ENCODE measurements at places on chromosomes 7 and 10.

GRCh38 chr7:149769915-149770314 is 3.5 kb downstream of the ZNF467 start:
- H3K27ac ChIP-seq = no peak overlapping the region
- peaks cover 18% of the 10 kb centered on the region for H3K27me3 ChIP-seq
- H3K36me3 ChIP-seq = no peaks in the 10 kb centered on the region
- H3K4me1 ChIP-seq = peaks cover 6% of the 10 kb centered on the region
- no peak for DNase-seq
- no peak overlapping the region for H3K4me3 ChIP-seq

DNA sequence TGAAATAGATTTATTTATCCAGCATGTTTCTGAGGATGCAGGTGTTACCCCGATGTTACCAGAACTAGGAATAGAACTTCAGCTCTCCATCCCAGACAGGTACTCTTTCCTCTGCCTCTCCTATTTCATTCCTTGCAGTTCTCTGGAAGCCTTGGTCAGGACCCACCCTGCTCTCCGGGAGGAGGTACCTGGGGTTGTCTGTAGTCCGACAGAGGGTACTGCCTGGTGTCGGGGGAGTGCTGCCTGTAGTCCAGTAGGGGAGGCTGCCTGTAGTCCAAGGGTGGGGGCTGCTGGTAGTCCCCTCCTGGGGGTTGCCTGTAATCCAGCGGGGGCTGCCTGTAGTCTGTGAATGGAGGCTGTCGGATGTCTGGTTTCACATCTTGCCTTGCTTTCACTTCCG is 328.4 kb downstream of the PHTF2 start:
- no peak for DNase-seq
- peaks cover 3% of the 10 kb centered on the region for H3K27me3 ChIP-seq
- no peaks in the 10 kb centered on the region for H3K36me3 ChIP-seq
- H3K4me1 ChIP-seq = no peaks in the 10 kb centered on the region

DNA sequence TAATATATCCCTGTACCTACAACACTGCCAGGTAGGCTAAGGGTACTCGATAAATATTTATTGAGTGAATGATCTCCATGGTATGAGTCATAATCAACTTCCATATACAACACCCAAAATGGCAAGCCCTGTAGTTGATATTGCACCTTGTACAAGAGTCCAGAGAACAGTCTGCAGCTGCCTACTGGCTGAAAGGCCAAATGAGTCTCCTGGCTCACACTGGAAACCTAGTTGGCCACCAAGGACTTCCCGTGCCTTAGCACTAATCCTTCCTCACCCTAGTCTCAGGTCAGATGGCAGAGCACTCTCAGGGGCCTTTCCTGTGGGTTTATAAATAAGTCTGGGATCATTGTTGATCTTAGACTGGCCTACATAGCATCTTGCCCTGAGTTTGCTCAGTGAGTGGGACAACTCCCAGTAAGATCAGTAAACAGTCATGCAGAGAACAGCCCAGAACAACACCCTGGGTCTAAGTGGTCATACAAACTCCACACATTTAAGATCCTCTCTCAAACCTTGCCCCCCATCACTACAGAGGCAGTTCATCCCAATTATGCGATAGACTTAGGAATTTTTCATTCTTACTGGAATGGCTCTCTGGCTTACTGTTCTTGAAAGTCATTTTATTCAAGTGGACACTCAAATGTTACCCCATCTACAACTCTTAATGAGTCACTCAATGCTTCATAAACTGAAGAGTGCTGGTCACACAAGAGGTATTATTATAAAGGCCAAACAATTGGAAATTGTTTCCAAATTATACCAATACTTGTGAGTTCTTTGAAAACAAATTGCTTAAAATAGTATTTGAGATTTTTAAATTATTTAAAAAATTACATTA is 14.7 kb upstream of the SLC16A9 start:
- peaks cover 14% of the 10 kb centered on the region for H3K27me3 ChIP-seq
- H3K36me3 ChIP-seq = no peaks in the 10 kb centered on the region
- H3K4me3 ChIP-seq = no peak overlapping the region
- DNase-seq = no peak
- H3K27ac ChIP-seq = no peak overlapping the region
- no peaks in the 10 kb centered on the region for H3K4me1 ChIP-seq

DNA sequence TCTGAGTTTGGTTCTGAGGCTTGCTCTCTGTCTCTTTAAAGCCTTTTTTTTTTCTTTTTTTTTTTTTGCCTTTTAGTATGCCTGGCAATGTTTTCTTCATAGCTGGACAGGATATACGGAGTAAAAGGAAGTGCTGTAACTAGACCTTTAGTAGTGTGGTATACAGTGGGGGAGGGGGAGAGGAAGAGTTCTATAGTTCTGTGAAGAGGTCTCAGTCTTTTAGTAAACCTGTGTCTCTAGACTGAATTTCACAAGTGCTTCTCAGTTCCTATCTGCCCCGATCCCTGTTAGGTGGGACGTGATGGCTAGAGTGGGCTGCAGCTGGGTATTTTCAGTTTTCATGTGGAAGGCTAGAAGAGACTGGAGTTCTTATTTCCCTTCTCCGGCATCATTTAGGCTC is 3.1 kb upstream of the ABCC2 start:
- no peaks in the 10 kb centered on the region for H3K27me3 ChIP-seq
- no peak overlapping the region for H3K4me3 ChIP-seq
- H3K36me3 ChIP-seq = no peaks in the 10 kb centered on the region
- H3K27ac ChIP-seq = no peak overlapping the region
- H3K4me1 ChIP-seq = peaks cover 6% of the 10 kb centered on the region
- no peak for DNase-seq

DNA sequence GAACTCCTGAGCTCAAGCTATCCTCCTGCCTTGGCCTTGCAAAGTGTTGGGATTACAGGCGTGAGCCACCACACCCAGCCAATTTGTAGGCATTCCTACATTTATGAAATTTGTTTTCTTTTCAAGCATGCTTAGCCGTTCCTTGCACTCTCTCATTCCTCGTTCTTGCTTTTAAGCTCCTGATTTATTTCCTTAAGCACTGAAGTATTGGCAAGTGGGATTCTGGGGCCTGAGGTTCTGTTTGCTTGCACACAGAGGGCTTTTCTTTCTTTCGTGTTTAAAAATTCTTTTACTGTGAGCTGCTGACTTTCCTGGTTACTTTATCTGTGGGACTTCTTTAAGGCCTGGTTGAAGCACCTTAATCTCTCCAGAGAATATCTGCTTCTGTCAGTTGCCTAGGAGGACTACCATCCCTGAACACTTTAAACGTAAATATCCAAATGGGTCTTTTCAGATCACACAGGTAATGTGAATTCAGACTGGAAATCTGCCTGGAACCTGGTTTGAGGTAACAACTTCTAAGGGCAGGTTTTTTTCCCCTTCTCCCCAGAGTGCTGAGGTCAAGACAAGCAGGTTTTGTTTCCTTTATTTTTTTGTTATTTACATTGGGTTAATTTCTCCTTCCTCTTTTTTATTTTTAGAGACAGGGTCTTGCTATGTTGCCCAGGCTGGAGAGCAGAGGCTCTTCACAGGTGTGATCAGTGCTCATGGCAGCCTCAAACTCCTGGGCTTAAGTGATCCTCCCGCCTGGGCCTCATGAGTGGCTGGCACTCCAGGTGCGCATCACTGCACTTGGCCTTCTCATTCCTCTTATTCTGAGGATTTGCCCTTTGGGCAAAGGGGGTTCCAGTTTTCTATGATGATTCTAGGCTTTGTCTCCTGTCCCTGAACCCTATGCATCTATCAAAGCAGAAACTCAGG is 102.9 kb downstream of the PFKFB3 start:
- H3K36me3 ChIP-seq = peaks cover 22% of the 10 kb centered on the region
- no peaks in the 10 kb centered on the region for H3K27me3 ChIP-seq
- H3K4me1 ChIP-seq = peaks cover 6% of the 10 kb centered on the region
- H3K4me3 ChIP-seq = no peak overlapping the region
- no peak for DNase-seq
- H3K27ac ChIP-seq = no peak overlapping the region

- H3K27me3 ChIP-seq = no peaks in the 10 kb centered on the region
- H3K27ac ChIP-seq = no peak overlapping the region
- H3K36me3 ChIP-seq = no peaks in the 10 kb centered on the region
- H3K4me3 ChIP-seq = no peak overlapping the region
These were observed 753.2 kb downstream of the LRMDA start for GRCh38 chr10:76184647-76185046.

GRCh38 chr10:29276251-29276850 is 12.5 kb upstream of the LYZL1 start:
- H3K4me3 ChIP-seq = no peak overlapping the region
- DNase-seq = no peak
- H3K27me3 ChIP-seq = peaks cover 3% of the 10 kb centered on the region
- no peaks in the 10 kb centered on the region for H3K4me1 ChIP-seq

DNA sequence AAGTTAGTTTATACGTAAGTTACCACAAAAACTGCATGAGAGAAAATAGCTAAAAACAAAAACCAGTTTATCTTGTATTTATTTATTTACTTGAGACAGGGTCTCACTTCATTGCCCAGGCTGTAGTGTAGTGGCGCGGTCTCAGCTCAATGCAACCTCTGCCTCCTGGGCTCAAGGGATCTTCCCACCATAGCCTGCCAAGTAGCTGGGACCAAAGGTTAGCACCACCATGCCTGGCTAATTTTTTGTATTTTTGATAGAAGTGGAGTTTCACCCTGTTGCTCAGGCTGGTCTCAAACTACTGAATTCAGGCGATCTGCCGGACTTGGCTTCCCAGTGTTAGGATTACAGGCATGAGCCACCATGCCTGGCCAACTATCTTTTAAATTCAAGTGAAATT is 277.4 kb downstream of the PLXDC2 start:
- DNase-seq = no peak
- no peaks in the 10 kb centered on the region for H3K4me1 ChIP-seq
- H3K4me3 ChIP-seq = no peak overlapping the region

- no peaks in the 10 kb centered on the region for H3K36me3 ChIP-seq
- peaks cover 19% of the 10 kb centered on the region for H3K27me3 ChIP-seq
- peaks cover 13% of the 10 kb centered on the region for H3K4me1 ChIP-seq
- no peak for DNase-seq
- no peak overlapping the region for H3K4me3 ChIP-seq
These were observed 4.4 kb upstream of the CLIP2 start for GRCh38 chr7:74284781-74285259.

GRCh38 chr7:139915864-139916716 is 87.0 kb downstream of the TBXAS1 start:
- peaks cover 23% of the 10 kb centered on the region for H3K4me1 ChIP-seq
- no peaks in the 10 kb centered on the region for H3K27me3 ChIP-seq
- peak; percentile 75 for DNase-seq
- H3K4me3 ChIP-seq = no peak overlapping the region

GRCh38 chr7:92699560-92699959 is 109.4 kb upstream of the FAM133B start:
- H3K27ac ChIP-seq = no peak overlapping the region
- no peaks in the 10 kb centered on the region for H3K27me3 ChIP-seq
- H3K36me3 ChIP-seq = peaks cover 38% of the 10 kb centered on the region
- DNase-seq = no peak
- H3K4me3 ChIP-seq = no peak overlapping the region

GRCh38 chr10:45673074-45673648 is 589 bp upstream of the ZFAND4 start:
- peaks cover 33% of the 10 kb centered on the region for H3K4me1 ChIP-seq
- peaks cover 14% of the 10 kb centered on the region for H3K36me3 ChIP-seq
- peak overlapping the region; percentile 79 for H3K4me3 ChIP-seq
- no peaks in the 10 kb centered on the region for H3K27me3 ChIP-seq
- DNase-seq = no peak

- no peak for DNase-seq
- H3K4me1 ChIP-seq = no peaks in the 10 kb centered on the region
- H3K4me3 ChIP-seq = no peak overlapping the region
These were observed 270.4 kb upstream of the PRKCQ start for GRCh38 chr10:6850452-6850851.
